ENCODE measurements at places on chromosomes 4 and X.

GRCh38 chr4:3246458-3247398 is 2.2 kb upstream of the MSANTD1 start:
- DNase-seq = no peak

- DNase-seq = no peak
Observed at GRCh38 chr4:84691170-84691691, 108.3 kb downstream of the CDS1 start.

GRCh38 chr4:181611033-181611711 is 632.0 kb upstream of the TENM3 start:
- DNase-seq = no peak

DNA sequence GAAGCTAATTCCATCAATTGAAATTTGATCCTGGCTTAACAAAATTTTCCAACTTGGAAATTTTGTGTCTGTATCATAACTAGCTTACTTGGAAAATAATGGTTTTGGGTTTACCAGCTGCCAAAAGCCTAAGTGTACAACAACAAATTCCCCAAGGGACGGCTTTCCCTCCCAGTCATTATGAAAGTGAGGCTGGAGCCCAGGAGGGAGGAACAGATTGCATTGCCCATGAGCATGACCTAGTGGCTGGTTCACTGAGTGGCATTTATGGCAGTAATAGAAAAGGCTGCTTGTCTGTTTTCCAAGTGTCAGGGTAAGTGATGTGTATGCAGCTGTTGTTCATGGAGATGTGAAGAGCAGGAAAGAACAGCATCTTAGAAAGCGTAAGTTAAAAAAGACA is 70.8 kb upstream of the HHIP start:
- no peak for DNase-seq

GRCh38 chr4:127251423-127251822 is 381.3 kb upstream of the INTU start:
- no peak for DNase-seq

DNA sequence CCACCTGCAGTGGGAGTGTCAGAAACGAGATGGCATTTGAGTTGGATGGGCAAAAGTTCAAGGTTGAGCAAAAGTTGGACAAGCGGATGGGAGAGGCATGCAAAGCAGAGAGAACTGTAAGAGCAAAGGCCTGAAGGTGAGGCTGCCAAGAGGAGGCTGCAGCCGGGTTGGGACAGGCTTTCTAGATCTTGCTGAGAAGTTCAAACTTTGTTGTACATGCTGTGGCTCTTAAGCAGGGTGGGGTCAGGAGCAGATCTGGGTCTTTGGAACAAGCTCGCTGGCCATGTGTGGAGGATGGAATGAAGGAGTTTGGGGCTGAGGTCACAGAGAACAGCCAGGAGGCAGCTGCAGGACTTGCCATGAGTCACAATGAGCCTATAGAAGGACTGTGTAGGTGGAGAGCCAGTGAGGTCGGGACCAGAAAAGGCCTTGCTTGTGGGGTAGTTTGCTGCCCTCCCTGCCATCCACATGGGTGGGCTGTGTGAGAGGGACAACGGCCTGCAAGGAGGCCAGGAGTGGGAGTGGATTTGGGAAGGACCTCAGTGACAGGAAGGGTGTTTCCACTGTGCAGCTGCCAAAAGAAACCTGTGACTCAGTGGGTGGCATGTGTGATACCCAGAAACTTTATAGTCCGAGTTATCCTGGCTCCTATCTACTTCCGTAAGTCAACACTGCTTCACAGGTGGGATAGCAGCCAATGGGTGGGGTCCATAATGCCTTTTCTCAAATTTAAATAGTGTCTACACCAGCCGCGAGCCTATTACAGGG is 210.4 kb downstream of the MID1IP1 start:
- no peak for DNase-seq

DNA sequence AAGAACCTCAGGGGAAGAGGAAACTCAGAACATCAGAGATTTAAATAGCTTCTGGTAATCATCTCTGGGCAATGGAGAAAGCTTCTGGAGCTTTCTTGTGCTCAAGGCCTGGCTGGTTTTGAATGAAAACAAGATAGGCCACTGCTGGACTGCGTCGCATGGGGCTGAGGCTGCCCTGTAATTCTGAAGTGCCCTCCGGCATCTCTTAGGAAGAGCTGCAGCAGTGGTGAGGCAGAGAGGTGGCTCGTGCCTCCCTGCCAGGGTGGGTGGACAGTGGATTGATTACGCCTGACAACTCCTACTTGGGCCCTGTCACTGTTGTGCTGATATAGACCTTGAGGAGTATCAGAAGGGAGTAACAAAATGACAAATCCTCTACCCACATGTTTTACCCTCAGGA is 279.7 kb downstream of the NR3C2 start:
- no peak for DNase-seq

DNA sequence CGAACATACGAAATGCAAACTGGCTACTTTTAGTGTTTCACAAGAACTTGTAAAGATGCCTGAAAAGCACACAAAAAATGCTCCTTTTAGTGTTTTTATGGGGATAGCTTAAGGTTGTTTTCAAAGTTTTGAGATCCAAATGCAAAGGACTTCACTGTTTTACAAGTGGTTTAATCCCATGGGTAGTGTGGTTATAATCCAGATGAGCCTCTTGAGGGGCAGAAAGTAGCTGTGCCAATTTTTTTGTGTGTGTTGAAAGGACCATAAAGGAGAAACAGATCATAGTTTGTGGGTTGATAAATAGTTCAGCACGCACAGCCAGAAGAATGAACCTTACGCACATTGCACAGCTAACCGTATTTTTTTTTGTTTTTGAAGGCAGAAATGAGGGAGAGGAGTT is 126.9 kb upstream of the GIMD1 start:
- DNase-seq = no peak

DNA sequence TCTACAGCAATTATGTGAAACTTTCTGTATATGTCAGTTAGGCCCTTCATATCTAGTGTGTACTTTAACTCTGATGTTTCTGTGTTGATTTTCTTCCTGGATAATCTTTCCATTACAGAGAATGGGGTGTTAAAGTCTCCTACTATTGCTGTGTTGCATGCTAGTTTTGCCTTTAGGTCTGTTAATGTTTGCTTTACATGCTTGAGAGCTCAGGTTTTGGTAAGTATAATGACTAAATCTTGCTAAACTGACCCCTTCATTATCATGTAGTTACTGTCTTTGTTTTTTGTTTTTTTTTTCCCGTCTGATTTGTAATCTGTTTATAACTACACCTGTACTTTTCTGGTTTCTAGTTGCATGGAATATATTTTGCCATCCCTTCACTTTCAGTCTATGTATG is 63.6 kb upstream of the UGT2B15 start:
- no peak for DNase-seq

DNA sequence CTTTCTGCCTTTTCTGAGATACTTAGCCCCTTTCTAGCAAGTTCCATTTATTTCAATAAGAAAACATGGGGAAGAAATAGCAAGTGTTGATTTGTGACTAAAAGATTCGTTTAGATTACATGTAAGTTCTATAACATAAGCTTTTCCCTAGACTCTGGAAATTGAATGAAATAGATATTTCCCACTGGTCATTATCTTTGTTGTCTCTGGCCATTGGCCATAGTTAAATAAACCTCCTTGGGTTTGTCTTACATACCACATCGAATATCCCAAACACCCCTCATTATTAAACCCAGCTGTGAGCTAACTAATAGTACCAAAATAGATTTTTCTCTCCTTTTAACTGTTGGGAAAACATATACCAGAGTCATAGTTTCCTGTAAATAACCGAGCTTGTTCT is 534.8 kb downstream of the IQCM start:
- DNase-seq = no peak
